ENCODE measurements at places on chromosomes 2 and 18. TPM values are rescaled to one million over a fixed set of nuclear protein-coding genes. Genes with fewer than 3 reads are reported as not detected.

DNA sequence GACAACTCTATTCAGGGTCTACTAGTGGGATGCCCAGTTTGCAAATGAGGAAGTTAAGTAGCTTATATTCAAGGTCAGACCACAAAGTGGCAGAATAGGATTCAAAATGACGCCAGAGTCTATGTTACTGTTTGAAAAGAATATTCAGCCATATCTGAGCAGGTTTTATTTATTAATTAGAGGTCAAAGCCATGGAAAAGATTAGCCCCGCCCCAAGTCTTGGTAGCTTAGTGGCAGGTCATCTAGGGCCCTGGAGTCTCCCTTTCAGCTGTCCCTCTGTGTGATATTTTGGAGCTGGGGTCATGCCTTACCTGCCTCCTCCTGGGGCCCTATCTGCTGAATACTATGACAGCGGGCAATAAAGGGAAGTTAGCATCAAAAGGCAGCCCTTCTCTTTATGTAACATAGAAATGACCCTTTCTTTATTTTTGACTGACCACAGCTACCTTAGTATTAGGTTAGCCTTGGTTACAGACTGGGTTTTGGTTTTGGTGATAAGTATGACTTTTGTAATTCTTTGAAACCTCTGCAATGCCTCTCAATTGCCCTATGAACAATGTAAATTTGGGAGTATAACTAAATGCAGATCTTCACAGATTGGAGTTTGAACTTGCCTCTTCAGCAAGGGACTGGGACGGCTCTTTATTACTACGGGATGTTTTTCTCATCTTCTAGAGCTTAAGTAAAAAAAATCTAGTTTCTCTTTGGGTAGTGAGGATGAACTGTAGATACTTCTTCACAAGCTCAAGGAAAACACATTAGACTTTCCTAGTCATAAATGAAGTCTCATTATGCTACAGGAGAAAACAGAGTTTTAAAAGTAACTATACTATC, 153.0 kb upstream of the ITGA4 start:
- no peak for DNase-seq
- H3K4me3 ChIP-seq = no peak overlapping the region
- peaks cover 11% of the 10 kb centered on the region for H3K4me1 ChIP-seq
- no peaks in the 10 kb centered on the region for H3K27me3 ChIP-seq
- no peak overlapping the region for H3K27ac ChIP-seq

DNA sequence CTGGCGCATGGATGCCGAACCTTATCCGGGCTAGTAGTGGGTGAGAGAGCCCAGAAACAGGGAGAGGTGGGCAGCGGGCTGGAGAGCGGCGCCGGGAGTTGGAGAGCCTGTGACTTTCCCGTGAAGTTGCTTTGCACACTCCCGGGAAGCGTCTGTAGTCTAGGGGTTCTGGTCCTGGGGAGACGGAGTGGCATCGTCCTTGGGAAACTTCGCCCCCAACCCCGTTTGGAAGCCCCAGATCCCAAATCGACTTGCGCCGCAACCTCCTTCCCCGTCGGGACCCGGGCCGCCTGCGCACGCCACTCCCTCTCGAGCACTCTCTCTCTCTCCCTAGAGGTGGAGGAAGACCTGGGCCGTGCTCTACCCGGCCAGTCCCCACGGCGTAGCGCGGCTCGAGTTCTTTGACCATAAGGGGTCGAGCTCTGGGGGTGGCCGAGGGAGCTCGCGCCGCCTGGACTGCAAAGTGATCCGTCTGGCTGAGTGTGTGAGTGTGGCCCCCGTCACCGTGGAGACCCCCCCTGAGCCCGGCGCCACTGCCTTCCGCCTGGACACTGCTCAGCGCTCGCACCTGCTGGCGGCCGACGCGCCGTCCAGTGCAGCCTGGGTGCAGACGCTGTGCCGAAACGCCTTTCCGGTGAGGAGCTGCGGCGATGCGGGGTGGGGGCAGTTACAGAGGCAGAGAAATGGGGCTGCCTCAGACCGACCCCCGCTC, 456 bp downstream of the DOK1 start:
- peak overlapping the region; percentile 91 for H3K4me3 ChIP-seq
- H3K36me3 ChIP-seq = no peaks in the 10 kb centered on the region
- peaks cover 58% of the 10 kb centered on the region for H3K27me3 ChIP-seq
- peaks cover 8% of the 10 kb centered on the region for H3K4me1 ChIP-seq
- DNase-seq = no peak

DNA sequence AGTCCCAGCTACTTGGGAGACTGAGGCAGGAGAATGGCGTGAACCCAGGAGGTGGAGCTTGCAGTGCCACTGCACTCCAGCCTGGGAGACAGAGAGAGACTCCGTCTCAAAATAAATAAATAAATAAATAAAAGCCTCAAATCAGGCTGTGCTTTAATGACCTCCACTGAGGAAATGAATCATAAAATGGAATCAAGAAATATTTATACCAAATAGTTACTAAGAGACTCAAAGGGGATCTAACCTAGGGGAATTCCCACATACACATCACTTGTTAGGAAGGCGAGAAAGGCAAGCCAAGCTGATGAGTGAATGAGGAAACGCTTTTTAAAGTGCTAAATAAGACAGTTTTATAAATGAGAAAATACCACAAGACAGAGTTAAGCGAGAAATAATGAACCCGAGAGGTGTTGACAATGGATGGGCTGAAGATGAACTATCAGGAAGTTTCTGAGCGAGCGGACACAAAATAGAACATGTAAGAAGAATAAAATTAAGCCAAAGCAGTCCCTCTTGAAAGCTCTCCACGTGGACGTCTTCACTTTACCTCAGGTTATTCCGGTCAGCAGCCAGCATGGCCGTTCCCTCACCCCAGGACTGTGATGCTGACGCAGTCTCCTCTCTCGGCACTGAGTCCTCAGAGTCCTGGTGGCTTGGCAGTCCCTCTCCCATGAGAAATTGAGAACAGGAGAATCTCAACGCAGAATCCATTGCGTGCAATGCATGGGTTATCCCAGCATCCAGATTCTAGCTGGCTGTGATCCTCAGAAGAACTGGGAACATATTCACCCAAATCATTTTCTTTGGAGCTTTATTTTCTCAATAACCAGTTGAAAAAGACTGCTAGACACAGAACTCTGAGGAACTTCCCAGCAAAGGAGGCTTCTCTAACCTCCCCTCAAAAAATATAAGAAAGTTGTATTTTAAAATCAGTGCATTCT, 22.3 kb downstream of the PXDN start:
- no peaks in the 10 kb centered on the region for H3K27me3 ChIP-seq
- no peak overlapping the region for H3K4me3 ChIP-seq
- H3K36me3 ChIP-seq = peaks cover 6% of the 10 kb centered on the region
- no peak overlapping the region for H3K27ac ChIP-seq

DNA sequence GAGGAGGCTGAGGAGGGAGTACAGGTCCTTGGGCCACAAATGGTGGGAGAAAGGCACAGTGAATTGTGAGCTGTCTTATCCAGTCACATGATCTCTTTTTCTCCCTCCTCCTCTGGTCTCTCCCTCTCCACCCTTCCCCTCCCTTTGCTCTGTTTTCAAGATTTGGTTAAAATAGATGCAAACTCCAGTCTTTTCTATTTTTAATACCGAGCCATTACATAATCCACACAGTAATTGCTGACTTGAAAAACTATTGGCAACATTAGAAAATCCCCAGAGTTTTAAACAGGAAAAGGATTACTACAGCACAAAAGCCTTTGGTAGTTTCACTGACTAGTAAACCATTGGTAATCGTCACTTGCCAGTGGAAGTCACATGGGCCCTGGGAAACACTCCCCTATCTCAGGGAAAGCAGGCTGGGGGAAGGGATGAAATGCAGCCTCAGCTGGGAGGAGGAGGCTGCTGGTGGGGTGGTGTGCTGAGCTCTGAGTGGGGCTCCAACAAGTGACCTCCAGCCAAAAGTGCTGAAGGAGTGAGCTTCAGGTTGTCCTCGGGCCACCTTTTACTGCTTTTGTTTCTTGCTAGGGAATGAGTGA, 57.4 kb upstream of the PCBP1 start:
- H3K36me3 ChIP-seq = peaks cover 15% of the 10 kb centered on the region
- no peak for DNase-seq
- no peaks in the 10 kb centered on the region for H3K27me3 ChIP-seq
- no peak overlapping the region for H3K4me3 ChIP-seq
- H3K4me1 ChIP-seq = peaks cover 14% of the 10 kb centered on the region

DNA sequence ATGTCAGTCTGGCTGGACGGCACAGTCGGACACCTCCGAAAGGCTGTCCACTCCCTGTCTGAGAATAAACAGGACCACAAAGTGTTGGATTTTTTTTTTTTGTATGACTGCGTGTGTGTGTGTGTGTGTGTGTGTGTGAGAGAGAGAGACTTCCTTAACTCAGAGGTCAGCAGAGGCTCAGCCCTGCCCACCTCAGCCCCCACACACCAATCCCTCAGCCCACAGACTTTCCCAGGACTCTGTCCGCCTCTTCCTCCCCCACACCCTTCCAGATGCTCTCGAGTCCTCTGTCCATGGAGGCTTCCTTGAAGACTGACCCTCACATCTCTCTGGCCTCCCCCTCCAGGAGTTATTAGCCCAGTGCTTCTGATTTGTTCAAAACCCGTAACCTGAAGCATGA, 147.3 kb downstream of the BCL11A start:
- no peaks in the 10 kb centered on the region for H3K36me3 ChIP-seq
- peak overlapping the region; percentile 27 for H3K4me3 ChIP-seq
- H3K27ac ChIP-seq = no peak overlapping the region
- H3K27me3 ChIP-seq = peaks cover 8% of the 10 kb centered on the region
- peaks cover 58% of the 10 kb centered on the region for H3K4me1 ChIP-seq
- DNase-seq = no peak

- H3K4me1 ChIP-seq = no peaks in the 10 kb centered on the region
- H3K36me3 ChIP-seq = no peaks in the 10 kb centered on the region
- H3K4me3 ChIP-seq = no peak overlapping the region
- no peaks in the 10 kb centered on the region for H3K27me3 ChIP-seq
Observed at GRCh38 chr2:152950126-152950525, 231.7 kb downstream of the ARL6IP6 start.

DNA sequence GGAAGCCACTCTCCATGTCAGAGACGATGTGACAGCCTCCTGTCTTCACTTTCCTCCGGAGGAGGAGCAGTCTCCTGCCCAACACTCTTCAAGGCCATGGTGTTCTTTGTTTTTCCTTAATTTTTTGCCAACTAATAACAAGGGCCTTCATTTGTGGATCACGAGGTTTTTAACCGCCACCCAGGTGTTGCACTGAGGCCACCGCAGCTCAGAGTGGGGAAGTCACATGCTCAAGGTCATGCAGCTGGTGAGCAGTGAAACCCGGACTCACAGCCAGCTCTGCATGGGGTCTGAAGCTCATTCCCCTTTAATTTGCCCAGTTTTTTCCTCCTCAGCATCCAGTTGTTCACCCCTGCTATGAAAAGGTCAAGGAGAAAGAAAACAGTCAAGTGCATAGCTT, 19.6 kb downstream of the ENOSF1 start:
- no peaks in the 10 kb centered on the region for H3K4me1 ChIP-seq
- H3K36me3 ChIP-seq = peaks cover 11% of the 10 kb centered on the region
- no peak for DNase-seq

- peaks cover 6% of the 10 kb centered on the region for H3K4me1 ChIP-seq
- peak within 1 kb of the TSS; percentile 77 for H3K4me3 ChIP-seq
- H3K27me3 ChIP-seq = peaks cover 53% of the 10 kb centered on the region
- H3K36me3 ChIP-seq = no peaks in the 10 kb centered on the region
Observed at GRCh38 chr2:130836501-130837174, at the start of gene ARHGEF4. TSS of gene ARHGEF4 (plus strand) at chr2:130836914. CDS start at chr2:130836954, 40 bp downstream.

DNA sequence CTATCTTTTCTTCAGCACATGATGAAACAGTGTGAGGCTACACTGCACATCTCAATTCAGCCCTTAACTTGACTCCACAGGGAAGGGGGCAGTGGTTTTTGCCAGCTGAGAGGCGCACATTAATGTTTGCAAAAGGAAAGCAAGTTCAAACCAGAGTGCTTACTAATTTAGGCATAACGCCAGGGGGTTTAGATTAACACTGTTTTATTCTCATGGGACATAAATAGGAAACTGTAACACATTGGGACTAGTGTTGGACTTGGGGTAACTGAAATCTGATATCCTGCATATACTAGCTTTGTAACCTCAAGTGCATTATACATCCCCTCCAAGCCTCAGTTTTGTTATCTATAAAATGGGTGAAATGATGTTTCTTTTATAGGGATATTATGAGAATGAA, 821.2 kb upstream of the ID2 start:
- peaks cover 3% of the 10 kb centered on the region for H3K27me3 ChIP-seq
- DNase-seq = no peak
- H3K4me3 ChIP-seq = no peak overlapping the region
- no peaks in the 10 kb centered on the region for H3K36me3 ChIP-seq
- peaks cover 10% of the 10 kb centered on the region for H3K4me1 ChIP-seq

SLC40A1 gene
- 23.0 TPM for total RNA-seq

RNF152 gene
- total RNA-seq = 23.6 TPM

CD8B gene
- 0.93 TPM for total RNA-seq

ANKRD62 gene
- total RNA-seq = not detected
